ENCODE measurements at places on chromosomes 13 and 19.

DNA sequence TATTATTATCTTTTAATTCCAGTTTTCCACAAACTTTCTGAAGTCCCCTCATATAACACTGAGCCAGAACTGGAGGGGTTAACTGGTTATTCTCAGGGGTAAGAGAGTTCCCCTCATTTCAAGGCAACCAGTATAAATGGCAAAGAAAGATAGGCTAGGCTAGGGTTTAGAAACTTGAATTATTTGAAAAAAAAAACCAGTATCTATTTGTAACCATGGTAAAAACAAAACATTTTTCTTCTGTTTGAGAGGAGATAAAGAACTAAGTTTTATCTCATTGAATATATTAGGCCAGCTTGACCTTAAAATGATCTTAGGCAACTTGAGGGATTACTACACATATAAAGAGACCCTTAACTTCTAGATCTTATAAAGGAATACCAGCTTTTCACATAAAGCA is 19.6 kb downstream of the SUPT20H start:
- peak; percentile 12 for DNase-seq

GRCh38 chr13:38824342-38824741 is 137.5 kb downstream of the FREM2 start:
- no peak for DNase-seq

GRCh38 chr13:25990801-25991200 is 61.0 kb downstream of the SHISA2 start:
- no peak for DNase-seq

- no peak for DNase-seq
Measured at GRCh38 chr19:56750658-56751057, 79.1 kb upstream of the ZNF835 start.

DNA sequence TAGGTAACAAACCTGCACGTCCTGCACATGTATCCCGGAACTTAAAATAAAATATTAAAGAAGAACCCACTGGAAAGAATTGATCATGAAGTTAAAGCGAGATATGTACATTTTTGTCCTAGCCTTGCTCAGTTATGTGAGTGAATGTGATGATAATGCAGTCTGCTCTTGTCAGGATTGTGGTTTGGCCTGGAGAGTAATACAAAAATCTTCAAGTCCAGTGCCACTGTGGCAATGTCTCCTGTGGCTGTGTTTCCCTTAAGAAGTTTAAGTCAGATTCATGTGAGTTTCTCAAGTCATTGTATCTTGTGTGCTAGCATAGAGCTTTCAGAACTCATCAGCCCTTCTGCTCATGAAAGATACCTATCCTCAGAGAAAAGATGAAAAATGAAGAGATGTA is 18.0 kb upstream of the ITGBL1 start:
- no peak for DNase-seq

DNA sequence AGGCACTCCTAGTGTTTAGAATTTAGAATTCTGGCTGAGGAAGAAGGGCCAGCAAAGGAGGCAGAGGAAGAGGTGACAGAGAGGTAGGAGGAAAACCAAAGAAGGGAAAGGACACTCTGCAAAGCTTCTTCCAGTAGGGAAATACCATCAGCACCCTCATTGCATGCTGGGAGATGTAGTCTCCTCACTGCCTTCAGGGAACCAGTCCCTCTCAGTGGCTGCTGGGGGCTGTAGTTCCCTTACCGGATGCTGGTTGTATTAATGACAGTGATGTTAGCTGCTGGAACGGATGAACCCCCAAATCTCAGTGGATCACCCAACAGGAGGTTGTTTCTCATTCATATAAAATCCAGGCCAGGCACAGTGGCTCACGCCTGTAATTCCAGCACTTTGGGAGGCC is 10.1 kb downstream of the GRIN2D start:
- DNase-seq: no peak

- no peak for DNase-seq
Measured at GRCh38 chr13:58151452-58151851, 519.9 kb downstream of the PCDH17 start.

DNA sequence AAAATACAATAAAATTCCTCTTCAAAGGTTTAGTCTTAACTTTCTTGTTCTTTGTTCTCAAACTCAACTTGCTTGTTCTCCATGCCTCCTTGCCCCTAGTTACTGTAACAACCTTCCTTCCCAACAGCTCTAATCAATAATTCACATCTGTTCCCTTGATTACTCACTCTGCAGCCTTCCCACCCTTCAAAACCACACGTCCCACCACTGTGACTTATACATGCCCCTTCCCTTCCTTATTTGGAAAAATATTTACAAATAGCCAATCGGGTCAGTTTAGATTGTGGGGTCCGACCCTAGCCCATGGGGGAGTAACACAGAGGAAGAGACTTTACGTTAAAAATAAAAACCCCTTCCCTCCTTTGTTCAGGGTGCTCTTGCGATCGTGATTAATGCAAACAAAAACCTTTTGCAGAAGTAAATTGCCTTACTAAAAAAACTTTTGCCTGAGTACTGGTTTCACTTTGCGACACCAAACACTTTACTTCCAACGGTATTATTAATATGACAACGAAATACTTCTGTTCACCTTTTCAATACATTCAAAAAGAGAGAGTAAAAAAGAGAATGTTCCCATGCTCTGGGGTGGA is 512 bp upstream of the ZNF93 start:
- no peak for DNase-seq
